Activated CD8-positive, alpha-beta memory T cell treated with anti-CD3 and anti-CD28 coated beads for 4 hours (primary cell): ENCODE measurements at places on chromosomes 7 and 10.

DNA sequence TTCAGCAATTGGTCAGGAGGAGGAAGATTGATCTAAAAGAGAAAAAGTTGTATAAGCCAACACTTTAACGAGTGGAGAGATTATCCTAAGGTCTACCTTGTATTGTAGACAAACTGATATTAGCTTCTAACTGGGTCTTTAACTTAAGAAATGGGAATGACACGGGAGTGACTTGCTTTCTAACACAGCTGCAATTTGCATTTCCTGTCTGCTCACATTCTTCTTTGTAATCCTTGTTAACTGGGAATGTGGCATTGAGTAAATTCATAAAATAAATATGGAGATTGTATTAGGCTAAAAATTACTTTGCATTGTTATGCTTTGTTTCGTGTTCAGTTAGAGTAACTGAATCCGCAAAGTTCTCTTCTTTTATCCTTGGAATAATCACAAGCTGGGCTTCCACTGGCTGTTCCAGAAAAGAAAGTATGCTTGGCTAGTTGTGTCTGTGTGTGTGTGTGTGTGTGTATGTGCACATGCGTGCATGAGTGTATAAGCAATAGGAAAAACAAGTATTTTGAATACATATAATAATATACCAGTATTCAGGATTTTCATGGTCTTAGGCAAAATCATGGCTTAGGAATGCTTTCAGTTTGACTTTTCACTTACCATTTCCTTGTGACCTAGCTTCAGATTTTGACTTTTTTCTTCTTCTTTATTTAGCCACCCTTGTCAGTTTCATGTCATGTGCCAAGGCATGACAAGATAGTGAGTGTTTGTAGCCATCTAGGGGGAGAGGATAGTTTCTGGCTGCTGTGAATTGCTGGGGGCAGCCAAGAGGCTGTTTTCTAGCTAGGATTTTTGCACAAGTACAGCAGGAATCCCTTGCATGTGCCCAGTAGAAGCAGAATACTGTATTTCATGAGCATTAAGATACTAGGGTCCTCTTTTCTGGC is 54.5 kb upstream of the FZD8 start:
- no peak for DNase-seq

- no peak for DNase-seq
These were observed 242.8 kb downstream of the KLF6 start for GRCh38 chr10:3542185-3542611.

DNA sequence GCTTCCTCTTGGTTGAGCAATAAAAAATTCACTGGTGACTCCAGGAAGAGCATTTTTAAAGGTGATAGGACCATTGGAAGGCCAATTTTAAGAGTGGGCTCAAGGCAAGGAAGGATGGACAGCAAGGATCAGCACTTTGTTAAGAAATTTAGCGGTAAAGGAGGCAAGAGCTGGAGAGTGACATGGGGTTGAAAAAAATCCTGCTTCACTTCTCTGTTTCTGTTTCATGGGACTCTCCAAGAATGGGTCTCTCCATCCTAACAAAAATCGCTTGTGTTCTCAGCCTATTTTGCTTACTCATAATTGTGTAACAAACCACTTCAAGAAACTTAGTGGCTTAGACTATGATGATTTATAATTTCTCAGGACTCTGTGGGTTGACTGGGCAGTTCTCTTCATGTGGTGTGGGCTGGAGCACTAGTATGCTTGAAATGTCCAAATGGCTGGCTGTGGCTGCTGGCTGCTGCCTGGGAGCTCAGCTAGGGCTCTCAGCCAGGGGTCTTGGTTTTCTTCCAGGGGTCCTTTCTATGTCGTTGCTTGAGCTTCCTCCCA is 59.8 kb upstream of the ZNRF2 start:
- DNase-seq = no peak

DNA sequence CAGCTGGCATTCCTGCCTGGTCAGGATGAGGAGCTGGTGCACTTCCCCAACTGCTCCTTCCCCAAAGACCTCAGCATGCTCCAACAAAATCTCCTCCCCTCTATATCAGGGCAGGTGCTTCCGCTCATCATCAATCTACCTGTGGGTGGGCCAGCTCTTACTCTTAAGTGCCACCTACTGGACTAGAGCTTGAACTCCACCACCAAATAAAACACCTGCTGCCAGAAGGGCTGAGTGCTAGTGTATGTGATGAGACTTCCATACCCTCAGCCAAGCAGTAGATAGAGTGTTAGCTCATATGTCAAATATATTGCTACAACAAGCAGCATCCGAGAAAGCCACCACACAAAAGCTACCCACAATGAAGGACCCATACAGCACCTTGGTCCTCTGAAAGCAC is 264.3 kb downstream of the RNLS start:
- no peak for DNase-seq

- DNase-seq = no peak
These were observed 155.8 kb downstream of the NRF1 start for GRCh38 chr7:129767120-129768015.

- DNase-seq = no peak
These were observed 14.2 kb downstream of the PDLIM1 start for GRCh38 chr10:95276367-95277200.

DNA sequence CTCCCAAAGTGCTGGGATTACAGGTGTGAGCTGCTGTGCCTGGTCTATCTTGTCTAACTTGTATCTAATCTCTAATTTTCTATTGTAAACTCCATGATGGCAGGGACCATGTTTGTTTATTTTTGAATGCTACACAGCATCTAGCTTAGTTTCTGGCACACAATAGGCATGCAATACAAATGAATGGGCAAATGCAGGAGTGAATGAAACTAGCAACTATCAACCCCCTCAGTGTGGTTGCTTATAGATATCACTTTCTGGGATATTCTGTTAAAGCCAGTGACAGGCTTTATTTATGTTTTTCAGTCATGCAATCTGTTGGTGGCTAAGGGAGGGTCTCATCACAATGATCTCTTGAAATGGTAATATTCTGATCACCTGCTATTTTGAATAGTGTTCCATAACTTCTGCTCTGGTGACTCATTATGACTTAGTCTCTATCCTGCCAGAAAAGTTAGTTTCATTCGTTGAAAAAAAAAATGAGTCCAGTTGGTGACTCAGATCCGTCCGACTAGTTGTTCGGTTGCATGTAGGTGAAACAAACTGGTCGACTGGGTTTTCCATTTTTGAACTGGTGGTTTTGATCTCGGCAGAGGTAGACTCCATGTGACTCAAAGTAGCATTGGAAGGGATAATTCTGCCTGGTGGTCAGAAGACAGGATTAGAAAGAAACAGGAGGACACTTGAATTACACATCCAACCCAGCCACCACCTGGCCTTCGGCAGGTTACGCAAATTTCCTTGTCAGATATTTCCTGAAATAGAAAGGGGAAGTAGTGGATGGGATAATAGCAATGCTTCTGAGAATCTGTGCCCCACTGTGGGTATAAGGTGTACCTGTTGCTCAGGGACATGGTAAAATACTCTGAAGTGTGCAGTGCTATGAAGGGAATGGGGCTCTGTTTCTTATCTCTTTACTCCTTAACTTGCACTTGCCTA is 76.8 kb downstream of the GATA3 start:
- DNase-seq = no peak

- no peak for DNase-seq
These were observed 62.6 kb downstream of the ZNF777 start for GRCh38 chr7:149398195-149398820.

- peak; percentile 28 for DNase-seq
These were observed 63.4 kb upstream of the DNAJB6 start for GRCh38 chr7:157273208-157274093.

DNA sequence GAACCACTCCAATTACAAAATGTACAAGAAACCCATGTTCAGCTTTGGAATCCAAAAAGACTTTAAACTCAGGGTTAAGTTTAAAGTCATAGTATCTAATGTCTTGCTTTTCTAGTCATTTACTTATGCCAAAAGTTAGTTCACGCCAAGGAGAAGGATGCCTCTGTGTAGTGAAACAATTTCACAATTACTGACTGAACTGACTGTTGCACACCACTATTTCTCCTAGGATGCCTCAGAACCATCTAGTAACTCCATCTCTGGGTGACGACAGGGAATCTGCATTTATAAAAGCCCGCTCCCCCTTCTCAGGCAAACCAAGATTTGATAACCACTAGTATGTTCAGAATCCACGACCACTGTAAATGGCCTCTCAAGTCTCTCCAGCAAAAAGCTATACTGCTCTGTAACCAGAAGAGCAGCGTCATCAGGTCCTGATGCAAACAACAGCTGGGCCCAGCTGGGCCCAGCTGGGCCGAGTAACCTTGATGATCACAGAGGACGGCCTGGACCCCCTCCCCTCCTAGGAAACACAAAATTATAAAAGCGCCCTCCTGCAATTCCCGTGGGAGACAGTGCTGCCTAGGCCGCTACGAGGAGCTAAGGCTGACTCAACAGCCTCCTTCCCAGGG is 680 bp upstream of the ADO start:
- no peak for DNase-seq

DNA sequence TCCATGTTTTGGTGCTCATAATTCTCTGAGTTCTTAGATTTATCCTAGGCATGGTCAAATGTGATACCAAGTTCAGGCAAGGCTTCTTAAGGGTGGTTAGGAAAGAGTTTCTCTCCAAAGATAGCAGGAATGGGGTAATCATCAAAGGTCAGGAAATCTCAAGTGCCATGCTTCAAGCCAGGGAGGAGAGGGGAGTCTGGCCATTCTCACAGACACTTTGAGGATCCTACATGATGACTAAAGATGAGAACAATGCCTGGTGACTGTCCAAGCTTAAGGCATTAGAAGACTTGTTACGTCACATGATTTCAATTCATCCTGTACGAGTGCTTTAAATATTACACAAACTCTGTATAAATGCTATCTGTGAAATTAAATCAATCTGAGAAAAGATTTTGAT is 59.4 kb downstream of the POM121L12 start:
- DNase-seq = no peak

DNA sequence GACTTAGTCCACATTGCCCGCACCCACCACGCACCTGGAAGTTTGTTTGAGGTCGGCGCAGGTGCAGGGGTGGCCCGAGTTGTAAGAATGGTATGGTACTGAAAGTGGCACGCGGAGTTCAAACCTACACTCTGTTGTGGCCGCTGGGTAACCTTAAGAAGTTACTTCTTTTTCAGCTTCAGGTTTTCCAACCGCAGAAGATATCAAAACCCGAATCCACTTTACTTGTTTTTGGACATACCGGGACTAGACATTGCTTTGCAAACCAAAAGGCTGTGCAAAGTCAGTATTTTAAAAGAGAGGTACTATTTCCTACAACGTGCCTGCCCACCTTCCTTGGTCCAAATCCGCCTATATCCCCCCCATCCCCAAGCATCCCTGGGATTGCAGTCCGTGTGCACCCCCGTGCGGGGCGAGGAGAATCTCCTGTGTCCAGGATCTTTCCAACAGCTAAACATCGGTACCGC is 1.0 kb downstream of the IGFBP3 start:
- DNase-seq = no peak

DNA sequence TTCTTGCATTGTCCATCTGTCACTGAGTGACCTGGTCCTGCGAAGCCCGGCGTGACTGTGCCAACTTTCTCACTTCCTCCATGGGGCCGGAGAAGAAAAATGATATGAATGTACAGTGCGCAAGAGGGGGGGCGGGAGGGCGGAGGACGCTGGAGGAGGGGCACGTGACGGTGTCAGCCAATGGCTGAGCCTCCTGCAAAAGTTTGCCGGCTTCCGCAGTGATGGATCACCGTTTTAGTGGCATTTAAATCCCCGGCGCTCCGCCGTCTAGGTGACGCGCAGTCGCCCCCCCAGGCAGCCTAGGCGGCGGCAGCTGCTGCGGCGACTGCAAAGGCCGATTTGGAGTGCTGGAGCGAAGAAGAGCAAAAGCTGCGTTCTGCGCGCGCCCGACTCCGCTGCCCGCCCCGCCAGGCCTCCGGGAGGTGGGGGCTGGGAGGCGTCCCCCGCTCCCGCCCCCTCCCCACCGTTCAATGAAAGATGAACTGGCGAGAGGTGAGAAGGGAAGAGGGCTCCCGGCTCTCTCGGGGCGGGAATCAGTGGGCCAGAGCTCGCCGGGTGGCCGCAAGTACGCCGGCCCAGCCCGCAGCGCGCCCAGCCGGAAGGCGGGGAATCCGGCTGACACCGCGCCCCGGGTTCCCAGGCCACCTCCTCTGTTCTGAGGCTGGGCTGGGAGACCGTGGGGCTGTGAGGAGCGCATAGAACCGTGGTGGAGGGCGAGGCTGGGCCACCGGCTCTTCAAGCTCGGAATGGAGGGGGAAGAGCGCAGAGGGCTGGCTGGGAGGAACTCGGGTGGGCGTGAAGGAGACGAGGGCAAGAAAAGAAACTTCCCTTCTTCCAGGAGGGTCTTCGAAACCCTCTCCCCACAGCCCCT is at the start of gene HOXA1:
Gene HOXA1, minus strand, starts transcription at position 104 of the 871 bp plus-strand sequence. Its CDS starts 88 bp downstream, at position 16.
- DNase-seq = peak; percentile 66

GRCh38 chr7:43337191-43337590 is 224.7 kb downstream of the HECW1 start:
- no peak for DNase-seq

DNA sequence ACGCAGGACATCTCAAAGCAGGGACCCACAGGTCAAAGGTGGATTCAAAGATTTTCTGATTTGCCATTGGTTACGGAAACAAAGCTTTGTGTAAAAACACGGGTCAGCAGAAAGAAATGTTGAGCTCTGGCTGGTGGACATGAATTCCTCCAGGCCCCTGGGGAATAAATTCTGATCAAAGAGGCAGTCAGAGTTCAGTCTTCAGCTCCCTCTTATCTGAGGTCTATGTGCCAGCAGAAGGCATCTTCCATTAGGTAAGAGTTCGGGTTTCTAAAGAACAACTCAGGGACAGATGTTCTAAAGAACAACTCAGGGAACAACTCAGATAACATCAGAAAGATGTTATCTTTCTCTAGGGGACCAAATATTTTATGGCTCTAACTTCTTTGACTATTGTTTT is 64.9 kb upstream of the PALS2 start:
- DNase-seq = no peak

- DNase-seq = no peak
These were observed 254.9 kb downstream of the PLXNA4 start for GRCh38 chr7:132321387-132321786.

GRCh38 chr10:12091421-12091820 is 22.7 kb downstream of the DHTKD1 start:
- DNase-seq = no peak

DNA sequence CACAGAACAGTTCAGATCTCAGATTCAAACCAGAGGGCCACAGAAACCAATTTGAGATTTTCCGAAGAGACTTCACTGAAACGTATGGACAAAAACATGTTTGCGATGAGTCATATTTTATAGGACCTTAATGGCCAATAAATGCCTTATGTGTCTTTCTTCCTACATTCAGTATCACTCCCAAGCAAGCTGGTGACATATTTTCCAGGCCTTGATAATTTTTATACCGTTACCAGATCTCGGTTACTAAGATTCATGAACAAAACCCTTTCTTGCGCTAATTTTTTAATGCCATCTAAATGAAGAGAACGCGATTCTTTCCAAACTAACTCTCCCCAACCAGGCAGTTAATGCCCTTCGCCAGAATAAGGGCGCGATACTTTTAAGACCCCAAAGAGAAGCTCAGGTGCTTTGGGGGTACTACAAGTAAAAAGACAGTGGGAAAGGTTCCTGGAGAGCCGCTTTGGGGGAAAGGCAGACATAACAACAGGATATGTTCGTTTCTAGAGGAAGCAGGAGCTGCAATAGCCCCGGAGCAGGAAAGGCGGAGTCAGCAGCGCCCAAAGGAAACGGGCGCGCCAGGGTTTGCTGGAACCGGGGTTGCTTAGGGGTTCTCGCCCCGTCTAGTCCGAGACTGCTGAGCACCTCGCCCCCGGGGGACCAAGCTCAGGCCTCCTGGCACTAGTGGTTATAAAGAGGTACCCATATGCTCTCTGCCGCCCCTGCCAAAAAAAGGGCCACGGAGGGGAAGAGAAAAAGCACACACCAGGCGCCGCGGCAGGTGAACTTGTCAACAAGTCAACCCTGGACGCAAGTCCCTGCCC is 884 bp downstream of the ICA1 start:
- DNase-seq = no peak
